Putamen (tissue), 1 donor: ENCODE measurements at places on chromosomes 11 and 22.

GRCh38 chr11:43819926-43820325 lies 60.7 kb upstream of the ALKBH3 start:
- DNase-seq = no peak

DNA sequence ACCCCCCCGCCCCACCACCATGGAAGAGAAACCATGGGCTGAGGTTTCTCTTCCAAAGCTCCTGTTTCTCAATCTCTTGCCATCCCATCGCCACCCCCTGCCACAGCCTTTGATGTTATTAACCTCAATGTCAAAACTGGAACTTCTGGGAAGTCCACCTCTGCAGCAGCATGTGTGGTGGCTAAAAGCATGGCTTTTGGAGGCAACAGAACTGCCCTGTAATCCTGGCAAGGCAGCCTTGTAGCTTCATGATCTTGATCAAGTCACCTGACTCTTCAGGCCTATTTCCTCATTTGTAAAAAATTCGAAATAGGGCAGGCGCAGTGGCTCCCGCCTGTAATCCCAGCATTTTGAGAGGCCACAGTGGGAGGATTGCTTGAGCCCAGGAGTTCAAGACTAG lies 3.5 kb upstream of the COX8A start:
- DNase-seq = no peak

DNA sequence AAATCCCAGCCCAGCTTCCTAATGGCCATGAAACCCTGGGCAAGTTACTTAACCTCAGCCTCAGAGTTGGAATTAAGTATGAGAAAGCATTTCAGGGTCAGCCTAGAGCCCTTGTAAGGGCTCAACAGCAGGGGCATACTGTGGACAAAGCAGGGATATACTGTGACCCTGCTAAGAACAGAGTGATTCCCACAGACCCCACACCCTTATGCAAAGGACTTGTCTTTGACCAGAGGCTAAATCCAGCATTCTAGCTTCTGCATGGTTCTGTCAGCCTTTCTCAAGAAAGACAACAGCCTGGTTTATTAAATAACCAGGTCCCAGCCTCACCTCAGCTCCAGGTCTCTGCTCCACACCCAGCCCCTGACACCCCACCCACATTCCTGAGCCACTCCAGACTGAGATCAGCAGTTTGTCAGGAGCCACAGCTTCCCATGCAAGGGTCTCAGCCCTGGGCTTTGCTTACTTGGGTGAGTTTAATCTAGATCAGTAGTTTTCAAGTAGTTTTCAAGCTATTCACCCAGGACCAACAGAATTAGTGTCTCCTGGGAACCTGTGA lies 69.2 kb downstream of the GALNT18 start:
- no peak for DNase-seq

- no peak for DNase-seq
These were observed 15.5 kb upstream of the TMEM123 start for GRCh38 chr11:102467853-102468580.

DNA sequence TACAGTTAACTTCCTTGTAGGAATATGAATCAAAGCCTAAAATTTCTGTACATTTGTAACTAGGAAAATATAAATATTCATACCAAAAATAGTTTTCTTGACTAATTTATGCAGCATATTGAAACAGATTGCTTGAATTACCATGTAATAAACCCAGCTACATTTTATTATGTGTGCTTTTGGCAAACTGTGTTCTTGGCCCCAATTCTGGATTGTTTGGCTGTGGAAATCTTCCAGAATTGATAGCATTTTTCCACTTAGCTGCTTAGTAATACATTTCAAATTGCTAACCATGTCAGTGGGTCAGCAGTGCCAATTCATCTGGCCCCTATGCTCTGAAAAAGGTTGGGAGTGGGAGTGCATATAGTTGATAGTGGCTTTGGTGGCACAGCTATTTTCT lies 32.3 kb downstream of the PDHX start:
- DNase-seq = no peak

- no peak for DNase-seq
These were observed 5.9 kb upstream of the CAT start for GRCh38 chr11:34432822-34433221.

DNA sequence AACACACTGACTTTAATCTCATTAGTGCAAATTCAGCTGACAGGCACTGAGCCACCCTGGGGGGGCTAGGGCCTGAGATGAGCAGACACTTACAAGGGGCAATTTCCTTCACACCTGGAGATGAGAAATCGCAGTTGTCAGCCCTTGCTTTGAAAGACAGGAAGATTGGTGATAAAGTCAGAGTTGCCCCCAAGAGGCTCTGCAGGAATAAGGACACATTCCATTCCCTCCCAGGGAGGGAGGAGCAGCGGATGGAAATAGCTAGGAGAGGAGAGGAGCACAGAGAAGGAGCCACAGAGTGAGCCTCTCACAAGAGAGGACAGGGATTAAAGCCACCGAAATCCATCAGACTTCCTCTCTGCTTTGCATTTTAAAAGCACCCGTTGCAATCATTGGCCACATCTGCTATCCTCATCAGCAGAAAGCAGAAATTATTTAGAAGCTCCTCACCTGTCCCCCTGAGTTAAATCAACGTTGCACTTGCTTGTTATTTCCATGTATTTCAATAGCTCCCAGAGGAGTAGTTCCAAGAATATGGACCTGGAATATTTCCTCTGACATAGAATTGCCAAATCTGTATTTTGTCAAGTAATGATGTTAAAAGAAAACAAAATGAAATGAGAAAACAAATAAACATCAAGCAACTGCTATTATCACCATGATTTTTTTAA lies 213.7 kb downstream of the BARX2 start:
- DNase-seq = no peak
